ENCODE measurements at places on chromosomes 2 and 18.

DNA sequence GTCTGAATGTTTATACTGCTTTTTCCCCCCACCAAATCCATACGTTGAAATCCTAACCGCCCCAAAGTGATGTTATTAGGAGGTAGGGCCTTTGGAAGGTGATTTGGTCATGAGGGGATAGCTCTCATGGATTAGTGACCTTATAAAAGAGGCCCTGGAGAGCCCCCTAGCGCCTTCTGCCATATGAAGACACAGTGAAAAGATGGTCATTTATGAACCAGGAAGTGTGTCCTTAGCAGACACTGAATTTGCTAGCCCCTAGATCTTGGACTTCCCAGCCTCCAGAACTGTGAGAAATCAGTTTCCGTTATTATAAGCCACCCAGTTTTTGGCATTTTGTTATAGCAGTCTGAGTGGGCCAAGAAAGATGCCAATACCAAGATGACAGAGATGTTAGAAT lies 7.2 kb upstream of the TSN start:
- DNase-seq: no peak

- no peak for DNase-seq
Measured at GRCh38 chr2:108587621-108588020, 53.4 kb downstream of the LIMS1 start.

GRCh38 chr2:241615041-241615440 lies 21.9 kb downstream of the THAP4 start:
- no peak for DNase-seq

- no peak for DNase-seq
Measured at GRCh38 chr2:128541448-128541847, 222.8 kb upstream of the HS6ST1 start.

DNA sequence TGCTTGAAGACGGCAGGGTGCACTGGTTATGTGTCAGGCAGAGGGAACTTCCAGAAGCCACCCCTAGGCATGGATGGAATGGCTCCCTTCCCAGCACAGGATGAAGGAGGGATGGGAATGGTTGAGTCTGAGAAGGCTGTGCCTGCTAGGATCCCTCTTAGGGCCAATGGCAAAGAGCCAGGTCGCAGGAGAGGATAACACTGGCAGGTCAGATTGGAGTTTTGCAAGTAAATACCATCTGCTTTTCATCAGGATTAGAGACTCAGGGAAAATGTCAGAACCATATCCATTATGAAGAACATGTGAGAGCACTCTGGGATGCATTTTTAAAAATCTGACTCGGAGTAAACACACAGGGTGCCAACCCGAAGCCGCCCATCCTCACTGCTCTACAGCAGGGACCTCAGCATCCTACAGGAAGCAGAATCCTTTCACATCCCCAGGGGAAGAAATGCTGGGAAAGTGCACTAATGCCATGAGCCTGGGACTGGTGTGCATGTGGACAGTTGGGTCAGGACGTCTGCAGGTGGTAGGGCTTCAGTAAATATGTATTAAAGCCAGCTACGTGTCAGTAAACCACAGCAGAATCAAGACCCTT lies 139.9 kb downstream of the MYT1L start:
- DNase-seq: no peak

- DNase-seq: no peak
Measured at GRCh38 chr18:9854801-9855676, 30.7 kb upstream of the TXNDC2 start.

GRCh38 chr2:49988276-49988675 lies 834.0 kb upstream of the FSHR start:
- DNase-seq: no peak

DNA sequence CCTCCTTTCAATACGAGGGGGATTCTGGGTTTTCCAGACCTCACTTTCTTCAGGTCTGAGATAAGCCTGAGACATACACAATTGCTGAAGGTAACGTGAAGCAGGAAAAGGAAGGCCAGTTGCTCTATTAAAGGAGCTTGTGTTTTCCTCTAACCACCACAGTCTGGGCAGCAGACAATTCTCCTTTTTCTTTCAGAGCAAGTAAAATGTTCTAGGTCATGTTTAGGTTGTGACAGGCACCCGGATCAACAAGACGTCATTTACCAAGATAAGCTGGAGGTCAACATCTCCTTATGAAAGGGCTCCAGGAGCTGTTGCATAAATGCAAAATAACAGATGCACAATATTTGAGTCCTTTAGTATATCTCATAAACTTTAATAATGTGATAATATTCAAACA lies 148.1 kb downstream of the SLC8A1 start:
- no peak for DNase-seq

DNA sequence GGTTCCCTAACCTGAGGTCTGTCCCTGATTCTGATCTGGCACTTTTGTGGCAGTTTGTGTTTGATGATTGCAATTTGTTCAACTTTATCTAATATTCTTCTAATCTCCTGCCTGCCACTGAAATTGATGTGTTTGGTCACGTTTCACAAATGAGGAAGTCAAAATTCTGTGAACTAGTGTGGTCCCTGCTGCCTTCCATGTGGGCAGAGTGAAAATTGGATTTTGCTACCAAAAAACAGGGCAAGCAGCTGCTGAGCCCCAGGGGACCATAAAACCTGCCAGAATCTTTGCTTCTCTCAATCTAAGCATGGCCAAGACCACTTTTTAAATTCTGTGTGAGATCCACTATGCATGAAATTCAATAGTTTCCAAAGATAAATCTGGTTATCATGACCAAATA lies 195.5 kb upstream of the CYRIA start:
- DNase-seq: no peak

GRCh38 chr2:129205766-129206165 lies 773.7 kb upstream of the RAB6C start:
- no peak for DNase-seq

DNA sequence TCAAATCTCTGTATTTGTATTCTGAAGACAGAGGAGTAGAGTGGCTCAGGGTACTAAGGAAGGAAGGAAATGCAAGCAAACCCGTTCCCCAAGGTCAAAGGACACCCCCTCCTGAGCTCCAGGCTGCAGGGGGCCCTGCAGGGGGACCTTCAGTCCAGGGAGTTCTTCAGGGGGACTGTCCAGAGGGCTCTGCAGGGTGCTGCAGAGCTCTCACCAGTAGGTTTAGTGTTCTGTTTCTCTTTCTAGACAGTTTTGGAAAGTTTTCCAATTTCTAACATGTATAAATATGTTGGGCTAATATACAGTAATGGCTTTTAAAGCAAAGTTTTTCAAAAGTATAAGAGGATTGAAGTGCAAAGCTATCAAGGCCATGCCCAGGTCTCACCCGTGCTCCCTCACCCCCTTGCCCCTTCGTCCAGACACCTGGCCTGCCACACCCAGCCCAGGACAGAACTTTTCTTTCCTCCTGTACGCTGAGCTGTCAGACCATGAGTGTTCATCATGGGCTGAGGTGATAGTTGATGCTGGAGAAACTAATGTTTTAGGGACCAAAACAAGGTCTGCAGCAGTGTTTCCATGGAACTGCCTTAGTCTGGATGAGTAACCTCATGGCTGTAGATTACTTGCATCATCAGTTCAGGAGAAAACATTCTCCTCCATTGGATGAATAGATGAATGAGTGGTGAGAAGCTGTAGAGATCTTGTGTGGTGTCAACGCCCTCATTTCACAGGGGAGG lies 134.2 kb downstream of the GLI2 start:
- DNase-seq: no peak
